GM12878 (cell line): ENCODE measurements at places on chromosomes 2 and 18. TPM values are rescaled to one million over a fixed set of nuclear protein-coding genes. Genes with fewer than 3 reads are reported as not detected.

GRCh38 chr2:191010887-191011885 is 2.8 kb downstream of the STAT1 start:
- H3K27ac ChIP-seq: no peak overlapping the region
- peaks cover 18% of the 10 kb centered on the region for H3K4me1 ChIP-seq
- H3K27me3 ChIP-seq: no peaks in the 10 kb centered on the region
- H3K36me3 ChIP-seq: peaks cover 8% of the 10 kb centered on the region
- no peak for DNase-seq
- H3K4me3 ChIP-seq: peak overlapping the region; percentile 92

- no peaks in the 10 kb centered on the region for H3K4me1 ChIP-seq
- H3K36me3 ChIP-seq: no peaks in the 10 kb centered on the region
- no peak overlapping the region for H3K27ac ChIP-seq
- H3K27me3 ChIP-seq: peaks cover 12% of the 10 kb centered on the region
- no peak overlapping the region for H3K4me3 ChIP-seq
- no peak for DNase-seq
Observed at GRCh38 chr2:15939556-15939853, 845 bp upstream of the MYCN start.

- no peaks in the 10 kb centered on the region for H3K36me3 ChIP-seq
- peak overlapping the region; percentile 82 for H3K4me3 ChIP-seq
- peak overlapping the region; percentile 56; the same call in 1 of the 2 replicates for H3K27ac ChIP-seq
- H3K4me1 ChIP-seq: peaks cover 5% of the 10 kb centered on the region
- DNase-seq: no peak
Observed at GRCh38 chr2:230068016-230068650, 591 bp downstream of the SLC16A14 start.

DNA sequence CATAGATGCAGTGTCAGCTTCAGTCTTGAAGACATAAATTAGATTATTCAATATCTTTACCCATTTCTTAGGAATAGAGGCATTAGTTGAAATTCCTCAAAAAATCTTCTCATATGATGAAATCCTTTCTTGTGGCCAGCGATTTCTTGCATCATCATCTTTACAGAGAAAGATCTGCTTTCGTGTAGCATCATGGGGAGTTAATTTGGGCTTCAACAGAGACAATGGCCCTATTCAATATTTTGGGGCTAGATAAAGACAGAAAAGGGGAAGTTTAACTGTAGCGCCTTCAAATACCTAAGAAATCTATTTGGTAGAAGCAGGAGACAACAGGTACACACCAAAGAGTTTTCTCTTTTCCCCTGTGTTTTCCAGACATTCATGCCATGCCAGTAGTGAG is 73.8 kb downstream of the TGFA start:
- peaks cover 10% of the 10 kb centered on the region for H3K4me1 ChIP-seq
- no peaks in the 10 kb centered on the region for H3K36me3 ChIP-seq
- no peak overlapping the region for H3K4me3 ChIP-seq
- peaks cover 9% of the 10 kb centered on the region; the same call in 1 of the 2 replicates for H3K27me3 ChIP-seq
- H3K27ac ChIP-seq: no peak overlapping the region

- H3K4me3 ChIP-seq: no peak overlapping the region
- DNase-seq: no peak
- no peaks in the 10 kb centered on the region for H3K36me3 ChIP-seq
- H3K27ac ChIP-seq: no peak overlapping the region
- H3K4me1 ChIP-seq: no peaks in the 10 kb centered on the region; the same call in 1 of the 2 replicates
Observed at GRCh38 chr2:41970988-41971660, 76.7 kb upstream of the PKDCC start.

DNA sequence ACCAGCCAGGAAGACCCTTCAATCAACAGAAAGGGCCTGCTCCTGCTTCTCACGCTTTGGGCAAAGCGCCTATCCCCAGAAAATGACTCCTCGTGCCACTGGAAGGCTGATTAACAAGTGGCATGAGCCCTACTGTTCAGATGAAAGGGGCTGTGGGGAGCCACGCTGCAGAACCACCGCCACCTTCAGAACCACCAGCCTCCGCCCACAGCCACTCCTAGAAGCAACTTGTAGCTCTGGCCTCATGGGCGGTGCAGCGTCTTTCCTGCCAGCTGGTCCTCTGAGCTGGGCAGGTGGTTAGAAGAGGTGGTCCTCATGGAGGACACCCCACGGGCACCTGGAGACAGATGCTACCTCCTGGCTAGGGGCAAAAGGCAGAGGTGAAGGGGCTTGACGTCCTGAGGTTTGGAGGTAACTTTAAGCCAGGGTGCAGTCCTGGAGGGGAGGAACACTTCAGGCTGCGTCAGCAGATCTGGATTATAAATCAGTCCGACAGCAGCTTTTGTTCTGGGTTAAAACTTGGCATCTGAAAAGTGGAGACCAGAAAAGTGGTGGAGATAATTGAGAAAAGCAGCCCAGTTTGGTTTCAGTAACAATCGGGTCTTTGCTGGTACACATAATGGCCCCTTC is 861 bp upstream of the SEMA4C start:
- no peak overlapping the region for H3K27ac ChIP-seq
- DNase-seq: no peak
- H3K4me1 ChIP-seq: peaks cover 43% of the 10 kb centered on the region
- H3K27me3 ChIP-seq: no peaks in the 10 kb centered on the region

Gene IL36A
- polyA plus RNA-seq: not detected in 2 replicates
